ENCODE measurements at places on chromosomes 3 and 15.

DNA sequence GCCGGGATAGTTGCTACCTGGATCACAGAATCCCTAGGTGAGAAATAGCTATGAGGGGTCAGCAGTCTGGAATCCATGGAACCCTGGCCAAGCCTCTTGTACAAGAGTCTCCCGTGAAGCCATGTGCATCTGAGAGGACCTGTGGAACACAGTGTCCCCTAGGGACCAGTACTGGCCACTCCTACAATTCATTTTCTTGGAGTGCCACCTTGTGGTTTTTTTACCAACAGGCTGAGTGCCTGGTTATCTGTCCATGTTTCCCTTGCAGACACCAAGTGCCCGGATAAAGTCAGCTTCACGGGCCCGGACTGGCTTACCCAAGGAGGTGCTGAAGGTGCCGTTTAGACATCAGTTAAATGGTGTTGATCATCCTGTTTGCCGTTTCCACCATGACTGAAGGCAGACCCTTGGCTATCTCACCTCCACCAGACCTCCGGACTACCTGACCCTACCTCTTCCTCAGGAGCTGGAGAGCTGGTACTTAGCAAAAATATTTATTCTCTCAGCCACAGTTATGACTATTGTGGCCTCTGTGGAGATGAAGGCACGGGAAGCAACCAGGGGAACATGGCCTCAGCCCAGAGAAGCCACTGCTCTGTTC lies 93.9 kb downstream of the RBPMS2 start:
- DNase-seq = peak; percentile 54

GRCh38 chr3:123559040-123559861 lies 25.6 kb downstream of the HACD2 start:
- peak; percentile 39 for DNase-seq

DNA sequence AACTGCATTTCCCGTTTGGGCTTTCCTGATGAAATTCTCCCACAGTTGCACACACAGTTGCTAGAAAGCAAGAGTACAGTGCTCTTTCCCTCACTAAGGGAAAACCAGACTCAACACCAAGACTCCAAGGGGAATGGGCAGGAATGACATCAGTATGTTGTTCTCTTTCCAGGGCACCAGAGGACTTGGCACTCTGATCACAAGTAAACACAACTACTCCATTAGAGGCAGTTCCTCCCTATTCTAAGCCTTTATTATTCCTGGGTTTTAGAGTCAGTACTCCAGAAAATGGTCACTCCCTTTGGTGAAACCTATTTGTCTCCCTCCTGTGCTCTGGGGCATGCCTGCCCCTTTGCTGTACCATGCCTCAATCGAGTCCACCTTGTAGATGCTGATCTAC lies 52.3 kb upstream of the VGLL4 start:
- no peak for DNase-seq

- DNase-seq = peak; percentile 72
These were observed 77.5 kb upstream of the FBN1 start for GRCh38 chr15:48722764-48723661.

- peak; percentile 9 for DNase-seq
These were observed 29.9 kb upstream of the ST3GAL6 start for GRCh38 chr3:98733053-98733811.

DNA sequence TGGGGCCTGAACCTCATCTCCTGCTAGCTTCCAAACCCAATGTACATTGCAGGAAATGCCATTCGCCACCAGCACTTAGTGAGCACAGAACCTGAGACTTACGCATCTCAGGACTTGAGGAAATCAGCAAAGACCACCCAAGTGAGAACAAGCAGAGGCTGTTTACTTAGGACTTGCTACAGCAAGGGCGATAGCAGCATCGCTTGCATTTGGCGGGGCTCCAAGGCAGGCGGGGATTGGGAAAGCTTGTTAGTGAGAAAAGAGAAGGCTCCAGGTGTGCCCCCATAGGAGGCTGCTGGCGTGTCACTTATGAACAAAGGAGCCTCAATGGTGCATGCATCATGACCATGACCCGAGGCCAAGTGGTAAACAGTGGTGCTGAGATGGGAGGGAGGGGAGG lies 19.7 kb downstream of the SLC6A20 start:
- no peak for DNase-seq

- DNase-seq = peak; percentile 83
These were observed 72.4 kb downstream of the CHDH start for GRCh38 chr3:53773611-53774368.

- DNase-seq = no peak
These were observed 121.9 kb upstream of the ARHGEF3 start for GRCh38 chr3:56923526-56924224.

- DNase-seq = no peak
These were observed 168.9 kb downstream of the XXYLT1 start for GRCh38 chr3:195101927-195102608.

- peak; percentile 97 for DNase-seq
These were observed 11.0 kb downstream of the STARD5 start for GRCh38 chr15:81312790-81313543.

- DNase-seq = peak; percentile 60
These were observed 123.0 kb downstream of the SUCLG2 start for GRCh38 chr3:67531181-67532101.

- DNase-seq = no peak
These were observed 15.2 kb upstream of the MBNL1 start for GRCh38 chr3:152253514-152253913.

DNA sequence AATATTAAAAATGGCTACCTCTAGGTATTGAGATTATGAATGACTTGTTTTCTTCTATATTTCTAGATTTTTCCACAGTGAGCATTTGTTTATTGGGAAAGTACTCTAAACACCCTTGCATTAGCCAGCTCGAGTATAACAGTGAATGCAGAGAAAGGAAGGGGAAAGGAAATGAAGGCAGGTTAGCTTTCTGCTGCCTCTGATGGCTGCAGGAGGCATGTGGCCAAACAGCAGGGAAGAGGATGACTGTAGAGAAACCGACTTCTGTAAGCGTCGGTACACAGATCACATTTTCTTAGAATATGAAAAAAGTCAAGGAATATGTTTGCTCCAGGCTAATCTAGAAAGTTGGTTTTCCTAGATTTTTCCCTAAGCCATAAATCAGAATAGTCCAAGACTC lies 19.8 kb downstream of the GNB5 start:
- DNase-seq = no peak

GRCh38 chr3:185257334-185257733 lies 3.5 kb upstream of the EHHADH start:
- DNase-seq = no peak

DNA sequence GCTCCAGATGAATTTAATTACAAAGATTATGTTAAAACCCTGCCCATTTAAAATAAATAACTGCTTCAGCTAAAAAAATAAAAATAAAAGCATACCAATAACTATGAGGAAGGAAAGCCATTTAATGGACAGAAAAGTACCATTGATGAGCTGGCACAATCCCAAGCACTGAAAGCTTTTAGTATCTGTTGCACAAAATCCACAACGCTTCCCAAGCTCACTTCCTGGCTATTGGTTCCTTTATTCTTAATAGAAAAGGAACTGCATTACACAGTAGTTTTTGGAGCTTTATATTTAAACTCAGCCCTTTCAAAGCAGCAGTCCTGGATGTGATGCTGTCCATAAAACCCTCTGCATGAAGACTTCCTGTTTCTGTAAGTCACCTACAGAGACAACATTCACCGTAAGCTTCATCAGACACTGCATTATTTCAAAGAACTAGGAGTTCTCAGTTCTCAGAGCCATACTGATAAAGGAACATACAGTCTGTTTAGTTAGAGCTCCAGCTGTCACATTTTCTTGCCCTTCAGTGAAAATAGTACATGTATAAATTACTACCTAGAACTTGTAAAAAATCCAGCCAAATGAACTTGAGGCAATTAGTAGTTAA lies 81.5 kb downstream of the CSNK1G1 start:
- DNase-seq = no peak

- no peak for DNase-seq
These were observed 157.8 kb downstream of the SV2B start for GRCh38 chr15:91257746-91258414.

GRCh38 chr3:35438101-35438500 lies 201.2 kb upstream of the ARPP21 start:
- no peak for DNase-seq

GRCh38 chr3:107201146-107201545 lies 176.1 kb upstream of the CCDC54 start:
- DNase-seq = no peak

- peak; percentile 7 for DNase-seq
These were observed 1.9 kb downstream of the KLF13 start for GRCh38 chr15:31328428-31328968.
